ENCODE measurements at places on chromosomes 5 and 9.

- DNase-seq = no peak
These were observed 148.7 kb downstream of the DEPDC1B start for GRCh38 chr5:60551250-60551649.

DNA sequence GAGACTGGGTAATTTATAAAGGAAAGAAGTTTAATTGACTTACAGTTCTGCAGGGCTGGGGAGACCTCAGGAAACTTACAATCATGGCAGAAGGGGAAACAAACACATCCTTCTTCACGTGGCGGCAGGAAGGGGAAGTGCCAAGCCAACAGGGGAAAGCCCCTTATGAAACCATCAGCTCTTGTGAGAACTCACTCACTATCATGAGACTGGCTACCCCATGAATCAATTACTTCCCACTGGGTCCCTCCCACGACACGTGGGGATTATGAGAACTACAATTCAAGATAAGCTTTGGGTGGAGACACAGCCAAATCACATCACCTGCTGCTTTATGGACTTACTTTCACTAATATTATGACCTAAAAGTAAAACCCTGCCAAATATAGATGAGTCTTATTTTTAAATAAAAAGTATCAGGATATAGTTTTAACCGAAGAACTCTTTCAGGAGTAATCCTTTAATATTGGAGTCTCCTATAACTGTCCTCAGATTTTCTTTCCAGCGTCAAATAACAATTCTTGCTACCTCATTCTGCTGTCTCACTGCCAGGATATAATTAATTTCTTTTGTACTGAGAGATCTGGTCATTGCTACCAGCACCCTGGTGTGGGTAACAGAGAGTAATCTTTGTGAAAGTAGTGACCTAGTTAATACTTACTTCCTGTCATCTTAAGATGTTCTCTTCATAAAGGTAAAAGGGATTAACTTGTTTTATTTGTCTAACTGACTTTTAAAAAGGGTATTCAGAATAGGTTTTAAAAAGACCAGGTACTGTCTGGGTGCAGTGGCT, 68.6 kb downstream of the NLN start:
- DNase-seq = no peak

DNA sequence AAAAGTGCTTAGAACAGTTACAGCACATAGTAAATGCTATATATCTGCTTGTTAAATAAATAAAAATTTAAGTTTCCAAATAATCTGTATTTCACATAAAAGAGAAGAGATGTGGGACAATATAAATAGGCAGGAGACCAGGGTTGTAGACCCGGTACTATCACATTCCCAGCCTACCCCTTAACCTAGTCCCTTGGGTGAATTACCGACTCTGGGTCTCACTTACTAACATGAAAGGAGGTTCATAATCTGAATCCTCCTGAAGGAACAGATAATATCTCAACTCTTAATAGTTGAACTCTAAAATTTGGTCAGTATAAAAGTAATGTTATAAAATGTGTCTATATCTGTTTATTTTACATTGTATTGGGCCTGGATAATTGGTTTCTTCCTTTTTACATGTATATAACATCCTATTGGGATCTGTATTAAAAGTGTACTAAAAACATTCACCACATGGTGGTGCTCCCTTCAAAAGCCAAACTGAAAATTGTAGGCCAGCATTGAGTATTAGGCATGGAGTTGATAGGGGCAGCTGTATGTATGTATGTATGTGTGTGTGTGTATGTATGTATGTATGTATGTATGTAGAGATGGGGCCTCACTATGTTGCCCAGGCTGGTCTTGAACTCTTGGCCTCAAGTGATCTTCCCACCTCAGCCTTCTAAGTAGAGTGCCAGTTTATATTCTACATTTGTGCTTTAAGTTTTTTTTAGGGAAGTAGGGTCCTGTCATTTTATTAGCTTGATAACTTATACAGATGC, 64.2 kb upstream of the ABL1 start:
- no peak for DNase-seq

GRCh38 chr5:83628360-83628759, 92.3 kb downstream of the HAPLN1 start:
- no peak for DNase-seq

DNA sequence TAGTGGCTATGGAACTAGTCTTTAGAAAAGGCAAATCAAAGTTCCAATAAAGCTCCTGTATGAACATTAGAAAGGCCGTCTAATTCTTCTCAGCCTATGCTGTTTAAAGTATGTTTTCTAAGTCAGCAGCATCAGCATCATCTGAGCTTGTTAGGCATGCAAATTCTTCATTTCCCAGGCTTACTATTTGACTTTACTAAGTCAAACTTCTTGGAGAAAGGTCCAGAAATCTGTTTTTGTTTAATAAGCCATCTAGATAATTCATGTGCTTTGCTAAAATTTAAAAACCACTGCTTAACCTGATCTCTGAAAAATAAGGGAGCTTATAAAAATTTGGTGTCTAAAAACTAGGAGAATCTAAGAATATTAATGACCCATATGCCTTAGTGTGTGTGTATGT, 200.2 kb upstream of the SGCD start:
- no peak for DNase-seq

GRCh38 chr9:130779153-130779855, 55.8 kb upstream of the ABL1 start:
- DNase-seq = no peak

DNA sequence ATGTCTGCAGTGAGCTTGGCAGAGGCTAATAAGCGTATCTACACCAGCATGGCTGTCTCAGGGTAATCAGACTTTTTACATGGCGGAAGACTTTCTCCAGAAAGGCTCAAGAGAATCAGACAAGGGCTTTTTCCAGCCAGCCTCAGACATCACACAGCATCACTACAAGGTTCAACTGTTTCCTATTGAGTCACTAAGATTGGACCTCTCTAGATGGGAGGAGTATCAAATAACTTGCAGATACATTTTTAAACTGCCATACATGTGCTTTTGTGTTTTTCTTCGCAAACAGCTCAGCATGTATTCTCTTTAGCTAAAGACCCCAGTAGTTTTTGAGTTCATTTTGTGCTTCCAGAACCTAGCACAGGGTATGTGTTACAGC, 22.9 kb upstream of the PIK3R1 start:
- DNase-seq = no peak

- no peak for DNase-seq
These were observed 10.1 kb upstream of the NRARP start for GRCh38 chr9:137311986-137312851.

- DNase-seq = no peak
These were observed 388 bp upstream of the MED10 start for GRCh38 chr5:6378766-6379103.

- no peak for DNase-seq
These were observed 3.0 kb upstream of the GLRX start for GRCh38 chr5:95825495-95825894.

GRCh38 chr9:96186591-96187011, 115.4 kb downstream of the HSD17B3 start:
- DNase-seq = no peak

GRCh38 chr9:14780693-14781092, 58.2 kb upstream of the CER1 start:
- DNase-seq = no peak

- no peak for DNase-seq
These were observed 36.4 kb upstream of the ADAMTS2 start for GRCh38 chr5:179381691-179382090.

DNA sequence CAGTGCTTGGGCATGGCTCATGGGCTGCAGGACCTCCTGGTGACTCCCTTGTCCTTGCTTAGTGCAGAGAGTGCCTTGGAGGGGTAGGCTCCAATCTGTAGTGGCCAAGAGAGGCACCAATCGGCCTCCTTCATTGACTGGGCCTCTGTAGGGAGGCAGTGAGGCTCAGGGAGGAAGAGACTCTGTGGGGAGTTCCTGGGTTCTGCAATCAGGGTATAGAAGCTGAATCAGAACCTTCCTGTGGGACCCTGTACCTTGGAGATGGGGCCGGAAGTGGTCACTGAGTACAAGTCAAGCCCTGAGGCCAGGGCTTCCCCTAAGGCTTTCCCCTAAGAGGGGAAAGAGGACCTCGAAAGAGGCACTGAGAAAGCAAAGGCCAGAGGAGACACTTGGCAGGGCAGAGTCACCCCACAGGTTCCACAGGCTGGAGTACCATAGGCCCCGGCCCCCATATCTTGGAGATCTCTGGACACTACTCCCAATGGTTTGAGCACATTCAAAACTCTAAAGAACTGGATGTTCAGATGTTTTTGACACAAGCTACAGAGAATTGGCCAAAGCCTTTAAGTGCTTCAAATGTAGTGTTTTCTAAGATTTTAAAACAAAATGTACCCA, 190.5 kb downstream of the HSPA4 start:
- DNase-seq = no peak

DNA sequence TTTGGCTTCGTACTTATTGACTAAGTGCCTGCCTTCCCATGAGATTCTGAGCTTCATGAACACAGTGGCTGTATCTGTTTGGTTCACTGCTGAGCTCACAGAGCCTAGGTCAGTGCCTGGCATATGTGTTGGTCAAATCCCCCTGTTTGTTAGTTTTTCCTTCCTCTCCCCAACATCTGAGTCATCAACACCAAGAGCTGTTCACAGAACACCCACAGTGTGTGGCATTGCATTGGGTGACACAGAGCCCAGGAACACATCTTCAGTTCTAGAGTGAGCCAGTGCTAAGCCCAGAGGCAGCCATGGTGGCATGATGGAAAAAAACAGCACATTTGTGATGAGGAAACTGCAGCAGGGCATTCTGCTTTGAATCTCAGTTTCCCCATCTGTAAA, 294.6 kb downstream of the SEC61B start:
- DNase-seq = peak; percentile 5

Data from stimulated activated effector memory CD8-positive, alpha-beta T cell treated with anti-CD3 and anti-CD28 coated beads, Interleukin-12 subunit alpha, Interleukin-12 subunit beta, amount 100 ng/mL, for 72 hours (primary cell).